ENCODE measurements at places on chromosomes 3 and 15.

DNA sequence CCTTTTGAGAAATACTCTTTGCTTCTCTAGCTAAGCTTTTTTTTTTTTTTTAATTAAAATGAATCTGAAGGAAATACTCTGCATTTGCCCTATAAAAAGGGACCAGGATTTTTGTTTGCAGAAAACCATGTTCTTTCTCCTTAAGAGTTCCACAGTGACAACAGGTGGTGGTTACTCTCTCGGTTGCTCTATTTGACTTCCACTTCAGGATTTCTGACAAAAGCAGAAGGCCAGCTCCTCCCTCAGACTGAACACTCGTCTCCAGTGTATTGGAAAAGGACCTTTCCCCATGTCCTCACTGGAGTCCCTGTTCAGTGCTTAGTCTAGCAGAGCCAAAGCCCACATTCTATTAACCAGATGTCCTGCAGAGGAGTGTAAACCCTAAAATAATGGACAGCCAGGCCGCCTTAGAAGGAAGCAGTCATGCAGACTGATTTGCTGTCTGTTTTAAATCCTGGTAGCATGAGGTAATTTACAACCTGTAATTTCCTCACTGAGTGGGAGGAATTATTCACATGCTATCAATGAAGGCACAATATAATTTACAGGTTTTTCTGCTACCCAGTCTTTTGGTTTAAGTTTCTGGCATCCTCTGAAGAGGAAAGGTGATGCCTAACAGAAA, 599.3 kb downstream of the PYDC2 start:
- DNase-seq = peak; percentile 10

DNA sequence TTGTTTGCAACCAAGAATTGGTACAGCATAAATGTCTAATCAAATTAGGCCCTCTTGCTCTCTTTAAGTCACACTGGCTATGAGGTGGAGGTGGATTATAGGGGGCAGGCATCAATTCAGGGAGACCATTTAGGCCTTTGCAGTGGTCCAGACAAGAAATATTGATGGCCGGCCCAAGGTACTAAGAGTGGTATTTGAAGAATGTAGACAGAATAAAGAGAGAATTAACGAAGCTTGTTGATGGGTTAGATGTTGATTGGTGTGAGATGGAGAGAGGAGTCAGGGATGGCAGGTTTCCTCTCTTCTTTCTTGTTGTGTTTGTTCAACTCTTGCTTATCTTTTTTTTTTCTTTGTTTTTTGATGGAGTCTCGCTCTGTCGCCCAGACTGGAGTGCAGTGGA, 48.5 kb downstream of the PIK3CA start:
- DNase-seq = no peak

DNA sequence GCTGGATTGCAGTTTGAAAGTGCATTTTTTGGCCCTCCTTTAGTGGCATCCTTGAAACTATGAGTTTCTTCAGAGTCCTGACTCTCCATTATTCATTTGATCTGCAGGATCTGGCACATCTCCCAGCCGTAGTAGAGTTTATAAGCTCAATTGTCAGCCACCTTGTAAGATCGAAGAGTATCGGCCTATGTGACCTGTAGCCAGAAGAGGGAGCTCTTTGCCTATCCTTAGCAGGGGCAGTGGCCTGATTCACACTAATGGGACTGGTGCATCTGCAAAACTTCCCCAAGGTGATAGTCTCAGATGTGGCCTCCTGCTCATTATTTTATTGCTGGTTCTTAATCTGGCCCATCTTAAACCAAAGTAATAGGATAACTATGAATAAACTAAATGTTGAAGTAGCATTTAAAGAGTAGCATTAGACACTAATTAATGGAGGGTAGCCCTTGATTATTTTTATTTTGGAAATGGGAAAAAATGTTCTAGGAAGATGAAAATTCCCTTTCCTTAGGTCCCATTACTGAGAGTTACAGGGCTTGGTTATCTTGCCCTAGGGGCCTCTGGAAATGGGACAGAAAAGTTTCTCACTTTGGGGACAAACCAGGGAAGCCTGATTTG, 21.2 kb downstream of the GCSAM start:
- DNase-seq = no peak

DNA sequence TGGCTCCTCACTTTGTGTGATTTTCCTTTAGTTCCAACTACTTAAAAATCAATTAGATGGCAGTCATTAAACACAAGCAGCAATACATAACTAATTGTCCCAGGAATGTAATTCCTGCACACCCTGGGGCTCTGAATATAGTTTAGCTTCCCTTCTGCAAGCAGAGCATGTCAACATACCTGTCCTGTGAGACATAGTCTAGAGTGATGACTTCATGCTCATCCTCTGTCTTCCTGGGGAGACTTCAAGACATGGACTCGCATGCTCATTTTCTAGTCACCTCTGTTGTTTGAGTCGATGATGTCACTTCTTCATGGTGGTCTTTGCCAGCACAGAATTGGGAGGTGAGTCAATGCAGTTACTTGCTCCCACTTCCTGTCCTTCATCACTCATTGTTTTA, 15.7 kb downstream of the C3orf52 start:
- DNase-seq = no peak

GRCh38 chr3:189512039-189512438, 119.2 kb upstream of the TP63 start:
- no peak for DNase-seq

- DNase-seq = no peak
These were observed 2.7 kb upstream of the APPL1 start for GRCh38 chr3:57224856-57225255.

DNA sequence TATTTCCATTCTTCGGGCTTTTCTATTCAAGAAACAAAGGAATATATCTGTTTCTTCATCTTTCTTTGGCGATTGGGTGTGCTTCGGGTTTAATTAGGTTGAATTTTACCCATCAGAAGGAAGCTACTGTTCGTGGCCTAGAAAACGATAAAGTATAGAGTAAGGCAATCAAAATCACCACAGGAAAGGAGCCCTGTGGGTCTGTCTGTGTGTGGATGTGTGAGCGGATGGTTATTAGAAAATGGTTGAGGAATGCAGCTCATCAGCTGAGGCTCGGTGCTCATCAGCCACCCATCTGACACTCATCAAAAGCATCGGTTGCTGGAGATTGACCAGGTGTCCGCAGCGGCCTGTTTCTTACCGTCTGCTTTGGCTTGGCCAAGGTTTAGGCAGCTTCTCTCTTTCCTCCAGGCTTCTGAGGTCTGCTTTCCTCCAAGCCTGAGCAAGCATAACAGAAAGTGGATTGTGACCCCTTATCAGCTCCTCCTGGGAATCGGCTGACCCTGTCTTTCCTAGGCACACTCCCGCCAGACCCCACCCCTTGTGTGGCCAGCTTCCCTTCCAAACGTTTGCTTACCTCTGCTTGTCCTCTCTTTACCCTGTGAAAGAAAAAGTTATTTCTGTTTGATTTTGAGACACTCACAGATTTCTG, 17.6 kb upstream of the ISLR start:
- DNase-seq = no peak

- DNase-seq = no peak
These were observed 55.4 kb downstream of the KLF13 start for GRCh38 chr15:31381801-31382712.

GRCh38 chr3:45705839-45706808, 16.9 kb downstream of the SACM1L start:
- DNase-seq = no peak

DNA sequence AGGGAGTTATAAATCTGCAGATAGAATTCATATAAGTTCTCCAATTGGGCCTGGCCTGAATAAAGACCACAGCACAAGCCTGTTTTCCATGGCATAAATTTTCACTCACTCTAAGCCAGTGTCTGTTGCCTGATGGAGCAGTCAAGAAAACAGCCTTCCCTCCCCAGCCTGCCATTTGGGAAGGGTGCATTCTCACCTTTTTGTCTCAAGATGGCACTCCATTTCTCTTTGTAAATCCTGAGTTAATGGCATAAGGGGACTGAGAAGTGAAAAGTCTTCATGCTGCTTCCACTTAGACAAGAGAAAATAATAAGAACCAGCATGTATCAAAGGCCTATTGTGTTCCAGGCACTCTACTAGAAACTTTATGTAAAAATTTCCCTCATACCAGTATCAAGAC, 115.6 kb upstream of the MANF start:
- DNase-seq = no peak

- no peak for DNase-seq
These were observed 667.9 kb upstream of the NR2F2 start for GRCh38 chr15:95662638-95663037.

DNA sequence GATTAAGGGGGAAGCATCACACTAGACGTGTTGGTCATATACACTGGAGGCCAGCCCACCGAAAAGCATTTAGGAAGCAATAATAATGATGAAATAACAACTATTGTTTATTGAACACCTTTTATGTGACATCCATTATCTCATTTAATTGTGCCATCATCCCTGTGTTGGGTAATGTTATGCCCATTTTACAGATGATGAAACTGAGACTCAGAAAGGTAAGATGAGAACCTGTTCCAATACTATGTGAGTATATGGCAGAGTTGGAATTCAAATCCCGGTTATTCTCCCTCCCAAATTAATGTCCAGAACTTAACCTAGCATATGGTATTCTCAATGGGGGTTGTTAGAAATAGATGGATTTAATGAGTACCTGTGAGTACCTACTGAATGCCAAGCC, 99.2 kb downstream of the SMAD6 start:
- no peak for DNase-seq

GRCh38 chr15:82995076-82995475, 9.1 kb downstream of the RAMAC start:
- DNase-seq = no peak

DNA sequence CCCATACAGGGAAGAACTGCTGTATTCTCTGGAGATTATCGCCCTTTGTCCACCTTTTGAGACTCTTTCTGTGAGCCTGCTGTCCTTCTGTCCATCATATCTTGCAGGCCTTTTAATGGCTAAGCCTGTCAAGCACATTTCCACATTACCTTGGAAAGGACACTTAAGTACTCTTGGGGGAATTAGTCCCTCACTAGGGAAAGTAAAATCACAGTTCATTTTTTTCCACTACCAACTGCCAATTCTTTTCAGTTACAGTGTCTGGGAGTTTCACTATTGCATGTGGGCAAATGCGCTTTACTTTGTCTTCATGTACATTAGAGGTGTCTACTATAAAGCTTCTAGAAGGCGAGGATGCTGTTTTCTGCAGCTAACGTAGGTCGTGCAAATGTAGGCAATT, 242.1 kb downstream of the NSUN3 start:
- DNase-seq = no peak

GRCh38 chr3:182568261-182568660, 225.0 kb upstream of the ATP11B start:
- no peak for DNase-seq

DNA sequence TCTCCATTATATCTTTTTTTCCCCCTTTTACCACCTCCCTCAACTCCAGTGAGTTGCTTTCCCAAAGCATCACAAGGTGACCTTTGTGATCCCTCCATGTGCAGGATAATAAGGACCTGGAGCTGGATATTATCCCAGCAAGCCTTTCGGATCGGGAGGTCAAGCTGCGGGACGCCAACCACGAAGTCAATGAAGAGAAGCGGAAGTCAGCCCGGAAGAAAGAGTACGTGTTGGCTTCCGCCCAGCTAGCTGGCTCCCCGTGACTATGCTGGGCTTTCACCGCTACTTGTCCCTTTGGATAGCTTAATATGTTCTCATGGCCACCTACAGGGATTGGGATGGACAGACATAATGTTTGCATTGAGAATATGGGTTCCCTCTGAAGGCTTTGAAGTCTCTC, 273.7 kb upstream of the UMPS start:
- DNase-seq = no peak

DNA sequence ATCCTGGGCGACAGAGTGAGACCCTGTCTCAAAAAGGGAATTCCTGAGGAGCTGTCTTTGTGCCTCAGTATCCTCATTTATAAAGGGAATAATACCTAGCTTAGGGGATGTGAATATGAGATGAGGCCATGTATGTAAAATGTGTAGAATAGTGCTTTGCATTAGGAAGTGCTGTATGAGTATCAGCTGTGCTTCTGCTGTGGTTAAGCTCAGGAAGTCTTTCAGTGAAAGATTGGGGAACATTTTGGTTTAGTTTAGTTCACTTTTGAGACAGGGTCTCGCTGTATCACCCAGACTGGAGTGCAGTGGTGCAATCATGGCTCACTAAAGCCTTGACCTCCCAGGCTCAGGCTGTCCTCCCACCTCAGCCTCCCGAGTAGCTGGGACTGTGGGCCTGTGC, 10.6 kb downstream of the THUMPD3 start:
- DNase-seq = no peak

DNA sequence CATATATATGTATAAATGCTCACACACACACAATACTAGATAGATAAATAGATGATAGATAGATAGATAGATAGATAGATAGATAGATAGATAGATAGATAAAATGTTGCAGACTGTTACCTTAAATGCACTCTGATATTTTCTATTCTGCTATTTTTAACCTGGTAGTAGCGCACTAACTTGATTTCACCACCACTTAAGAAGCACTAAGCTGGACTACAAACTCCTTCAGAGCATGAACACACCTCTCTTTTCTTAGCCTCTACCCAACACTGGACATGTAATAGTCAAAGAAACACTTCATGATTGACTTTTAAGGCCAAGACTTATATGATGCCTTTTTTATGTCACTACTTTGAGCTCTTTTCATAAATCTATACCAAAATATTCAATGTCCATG, 304.6 kb upstream of the UBE2E2 start:
- DNase-seq = no peak

DNA sequence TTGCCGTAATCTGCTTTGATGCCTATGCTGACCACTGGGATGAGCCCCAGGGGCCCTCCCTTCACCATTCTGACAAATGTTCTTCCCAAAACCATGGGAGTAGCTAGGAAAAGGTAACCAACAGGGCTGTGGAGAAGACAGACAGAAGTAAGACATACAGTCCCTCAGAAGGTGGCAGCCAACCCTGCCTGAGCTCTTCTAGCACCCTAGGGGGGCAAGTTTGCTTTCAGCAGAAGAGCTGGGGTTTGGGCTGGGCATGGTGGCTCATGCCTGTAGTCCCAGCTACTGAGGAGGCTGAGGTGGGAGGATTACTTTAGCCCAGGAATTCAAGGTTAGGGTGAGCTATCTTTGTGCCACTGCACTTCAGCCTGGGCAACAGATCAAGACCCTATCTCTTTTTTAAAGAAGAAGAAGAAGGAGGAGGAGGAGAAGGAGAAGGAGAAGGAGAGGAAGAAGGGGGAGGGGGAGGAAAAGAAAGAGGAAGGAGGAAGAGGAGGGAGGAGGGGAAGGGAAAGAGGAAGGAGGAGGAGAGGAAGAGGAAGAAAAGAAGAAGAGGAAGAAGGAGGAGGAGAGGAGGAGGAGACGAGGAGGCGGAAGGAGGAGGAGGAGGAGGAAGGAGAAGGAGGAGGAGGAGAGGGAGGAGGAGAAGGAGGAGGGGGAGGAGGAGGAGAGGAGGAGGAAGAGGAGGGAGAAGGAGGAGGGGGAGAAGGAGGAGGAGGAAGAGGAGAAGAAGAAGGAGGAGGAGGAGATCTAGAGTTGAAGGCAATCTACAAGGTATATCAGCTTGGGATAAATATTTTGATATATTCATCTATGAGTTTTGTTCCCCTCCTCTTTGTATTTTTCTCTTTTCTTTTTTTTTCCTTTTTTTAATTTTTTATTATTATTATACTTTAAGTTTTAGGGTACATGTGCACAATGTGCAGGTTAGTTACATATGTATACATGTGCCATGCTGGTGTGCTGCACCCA, 44.9 kb upstream of the ABHD2 start:
- no peak for DNase-seq

- no peak for DNase-seq
These were observed 47.5 kb upstream of the EIF3J start for GRCh38 chr15:44489464-44489863.

All from right renal pelvis (tissue), 4 donors.